ENCODE measurements at places on chromosomes 5 and 9.

DNA sequence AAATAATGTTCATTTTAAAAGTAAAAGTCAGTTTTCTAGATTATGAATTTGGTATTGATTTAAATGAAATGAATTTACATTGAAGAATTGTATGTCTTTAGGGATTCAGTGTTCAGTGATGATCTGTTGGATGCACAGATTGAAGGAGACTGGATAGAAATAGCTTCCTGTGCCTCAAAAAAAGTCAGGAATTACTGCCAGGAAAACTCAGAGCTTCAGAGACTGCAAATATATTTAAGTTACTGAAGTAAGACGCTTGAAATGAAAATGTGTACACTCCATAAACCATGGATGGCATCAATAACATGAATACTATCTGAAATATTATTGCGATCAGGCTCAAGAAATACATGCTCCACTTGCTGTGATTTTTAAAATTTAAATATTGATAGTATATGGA, 60.3 kb downstream of the ADCY2 start:
- no peak for DNase-seq

GRCh38 chr5:135880801-135881200, 14.8 kb downstream of the IL9 start:
- no peak for DNase-seq

DNA sequence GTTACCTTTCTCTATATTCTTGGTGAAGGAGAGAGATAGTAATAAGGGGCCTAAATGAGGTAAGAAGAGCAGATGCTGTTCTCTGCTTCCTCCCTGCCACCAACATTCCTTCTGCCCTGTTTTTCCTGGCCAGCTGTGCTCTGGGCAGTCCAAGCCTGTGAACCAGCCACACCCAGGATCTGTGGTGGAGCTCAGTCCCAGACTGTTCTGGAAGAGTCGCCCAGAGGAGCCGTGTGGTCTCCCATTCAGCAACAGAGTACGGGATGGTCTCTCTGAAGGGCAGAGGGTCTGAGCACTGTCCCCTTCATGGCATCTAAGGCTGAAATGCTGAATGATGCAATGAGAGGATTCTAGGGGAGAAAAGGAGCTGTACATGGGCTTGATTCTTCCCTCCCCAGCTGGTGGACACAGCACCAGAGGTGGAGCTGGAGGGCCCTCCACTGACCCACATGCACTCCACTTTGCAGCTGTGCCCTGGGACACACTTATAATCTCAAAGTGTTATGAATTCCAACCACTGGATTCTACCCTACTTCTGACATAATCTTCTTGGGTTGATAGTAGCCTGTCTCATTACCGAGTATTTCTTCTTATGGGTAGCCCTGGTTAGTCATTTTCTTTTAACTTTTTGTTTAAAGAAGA, 70.8 kb upstream of the RPS23 start:
- no peak for DNase-seq

GRCh38 chr9:16150938-16151650, 598.3 kb downstream of the CCDC171 start:
- DNase-seq: no peak

DNA sequence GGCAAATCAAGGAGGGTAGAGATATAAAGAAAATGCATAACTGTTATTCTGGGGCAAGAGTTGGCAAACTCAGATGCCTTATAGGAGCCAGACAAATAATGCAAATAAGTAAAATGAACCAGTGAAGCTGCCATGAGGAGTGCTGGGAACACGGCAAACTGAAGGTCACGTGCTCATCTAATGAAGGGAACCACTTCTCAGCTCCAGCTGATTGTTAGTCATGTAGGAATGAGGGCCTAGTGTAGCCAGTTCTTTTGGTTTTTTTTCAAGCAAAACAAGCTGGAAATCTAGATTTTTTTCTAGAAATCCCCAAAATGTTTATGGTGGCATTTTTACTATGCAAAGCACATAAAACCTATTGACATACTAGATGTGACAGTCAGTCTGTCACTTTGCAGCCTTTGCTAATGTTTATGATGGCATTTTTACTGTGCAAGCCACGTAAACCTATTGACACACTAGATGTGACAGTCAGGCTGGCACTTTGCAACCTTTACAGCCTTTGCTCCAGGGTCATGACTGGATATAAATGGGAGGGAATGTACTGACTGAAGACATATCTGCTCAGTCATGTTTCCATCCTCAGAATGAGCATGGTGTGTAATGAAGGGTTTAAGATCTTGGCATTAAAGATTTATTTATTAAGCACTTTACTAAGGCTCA, 39.4 kb downstream of the RUSC2 start:
- no peak for DNase-seq

GRCh38 chr5:124064956-124065355, 553.0 kb downstream of the CSNK1G3 start:
- no peak for DNase-seq

GRCh38 chr9:71767776-71768321, 464 bp downstream of the CEMIP2 start:
- DNase-seq: no peak

DNA sequence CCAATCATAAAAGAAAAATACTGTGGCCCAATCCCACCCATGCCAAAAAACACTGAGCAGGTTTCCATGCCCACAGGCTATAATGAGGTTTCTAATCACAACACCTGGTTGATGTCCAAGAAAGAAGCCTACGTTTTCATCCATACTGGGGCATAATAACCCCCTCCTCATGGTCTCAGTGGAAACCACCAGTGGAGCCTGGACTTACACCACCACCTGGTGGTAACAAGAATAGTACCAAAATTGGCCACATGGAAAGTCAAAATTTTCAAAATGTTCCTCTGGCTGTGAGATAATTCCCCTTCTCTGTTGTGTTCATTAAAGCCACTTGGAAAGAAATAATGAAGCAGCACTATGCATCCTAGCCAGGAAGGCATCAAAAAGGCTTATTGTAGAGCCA, 687.3 kb upstream of the ST8SIA4 start:
- no peak for DNase-seq

GRCh38 chr9:5789489-5789888, 43.4 kb downstream of the ERMP1 start:
- DNase-seq: no peak

Data from stimulated activated CD4-positive, alpha-beta T cell treated with anti-CD3 and anti-CD28 coated beads, TNF-alpha, amount 100 ng/mL, for 24 hours (primary cell).